Bronchial epithelial cell (primary cell): ENCODE measurements at places on chromosomes 6 and 20. TPM values are rescaled to one million over a fixed set of nuclear protein-coding genes. Genes with fewer than 3 reads are reported as not detected.

The SLC22A23 gene
- total RNA-seq, result 18.7 and 20.6 TPM in 2 replicates

- DNase-seq, result no peak
Measured at GRCh38 chr6:34515473-34516387, 40.4 kb downstream of the SPDEF start.

GRCh38 chr20:61437280-61438206, 185.5 kb downstream of the CDH4 start:
- peak; percentile 41 for DNase-seq

DNA sequence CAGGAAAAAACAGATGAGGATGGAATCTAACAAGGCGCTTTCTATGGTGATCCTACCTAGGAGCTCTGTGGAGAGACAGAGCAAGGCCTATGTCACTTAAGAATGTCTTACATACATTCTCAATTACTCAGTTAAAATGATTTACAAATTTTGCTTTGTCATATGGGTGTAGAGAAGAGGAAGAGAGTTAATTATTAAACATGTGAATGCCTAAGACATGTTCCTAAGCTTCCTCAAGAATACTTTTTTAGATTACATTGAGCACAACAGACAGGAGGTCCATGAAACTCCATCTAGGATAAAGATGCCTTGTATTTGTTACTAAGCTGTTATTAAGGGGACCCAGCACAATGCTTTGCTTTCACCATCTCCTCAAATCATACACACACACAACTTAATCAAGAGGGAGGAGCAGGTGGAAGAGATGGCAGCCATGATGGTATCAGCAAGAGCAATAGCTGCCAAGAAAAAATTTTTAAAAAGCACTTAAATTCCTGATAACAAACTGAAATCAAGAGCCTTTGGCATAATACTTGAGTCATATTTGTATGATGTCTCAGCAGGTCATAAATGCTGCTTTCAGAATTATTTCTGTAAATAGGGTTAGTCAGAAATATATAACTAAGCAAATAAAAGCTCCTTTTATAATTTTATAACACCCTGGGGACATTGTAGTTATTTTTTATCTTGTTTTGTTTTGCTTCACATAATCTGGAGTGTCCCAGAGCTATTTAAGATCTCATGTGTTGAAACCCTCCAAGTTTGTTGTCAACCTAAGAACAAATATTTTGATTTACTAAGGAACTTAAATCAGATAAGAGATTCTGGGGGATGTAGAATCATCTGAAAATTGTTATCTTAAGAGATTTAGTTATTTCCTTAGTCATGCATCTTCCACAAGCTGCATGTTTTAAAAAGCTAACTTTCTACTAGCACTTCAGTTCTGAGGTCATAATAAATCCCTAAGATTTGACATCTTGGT, 70.0 kb upstream of the CD2AP start:
- peak; percentile 29 for DNase-seq

DNA sequence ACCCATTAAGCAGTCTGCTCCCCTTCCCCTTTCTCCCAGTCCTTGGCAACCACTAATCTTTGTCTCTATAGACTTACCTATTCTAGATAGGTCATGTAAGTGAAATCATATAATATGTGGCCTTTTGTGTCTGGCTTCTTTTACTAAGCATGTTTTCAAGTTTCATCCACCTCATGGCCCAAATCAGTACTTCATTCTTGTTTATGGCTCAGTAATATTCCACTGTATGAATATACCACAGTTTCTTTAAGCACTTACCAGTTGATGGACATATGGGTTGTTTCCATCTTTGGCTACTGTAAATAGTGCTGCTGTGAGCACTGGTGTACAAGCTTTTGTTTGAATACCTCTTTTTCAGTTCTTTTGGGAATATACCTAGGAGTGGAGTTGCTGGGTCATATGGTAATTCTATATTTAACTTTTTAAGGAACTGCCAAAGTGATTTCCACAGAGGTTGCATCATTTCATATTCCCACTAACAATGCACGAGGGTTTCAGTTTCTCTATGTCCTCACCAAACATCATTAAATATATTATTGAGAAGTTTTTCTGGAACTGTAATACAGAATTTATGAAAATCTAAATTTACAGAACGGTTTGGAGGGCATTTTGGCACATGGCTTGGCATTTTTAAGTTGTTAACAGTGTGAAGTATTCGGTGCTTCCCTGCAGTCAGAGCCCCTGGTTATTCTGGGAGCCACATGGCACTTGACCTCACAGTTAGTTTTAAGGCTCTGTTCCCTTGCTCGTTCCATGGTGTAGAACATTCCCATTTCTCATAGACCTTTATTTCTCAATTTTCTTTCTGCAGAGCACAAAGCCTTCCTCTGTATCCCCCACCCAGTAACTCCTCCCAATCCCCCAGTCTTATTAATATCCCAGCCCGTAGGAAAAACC, 27.0 kb upstream of the DTNBP1 start:
- no peak for DNase-seq

DNA sequence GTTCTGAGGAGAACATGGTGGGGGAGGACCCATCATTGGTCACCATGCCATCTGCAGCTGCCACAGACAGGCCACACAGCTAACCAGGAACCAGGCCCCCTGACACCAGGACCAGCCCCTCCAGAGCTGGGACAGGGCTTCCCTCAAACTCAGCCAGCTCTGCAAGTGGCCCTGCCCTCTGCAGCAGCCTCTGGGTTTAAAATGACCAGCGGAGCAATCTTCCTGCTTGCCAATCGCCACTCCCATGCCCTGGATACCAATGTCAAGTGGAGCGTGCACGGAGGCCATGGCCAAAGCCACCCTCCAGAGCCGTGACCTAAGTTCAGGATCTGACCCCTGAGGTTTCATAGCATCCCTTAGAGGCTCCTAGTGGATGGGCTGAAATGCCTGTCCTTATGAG, 199.4 kb downstream of the SYNDIG1 start:
- no peak for DNase-seq
